ENCODE measurements at places on chromosomes 1 and 21.

DNA sequence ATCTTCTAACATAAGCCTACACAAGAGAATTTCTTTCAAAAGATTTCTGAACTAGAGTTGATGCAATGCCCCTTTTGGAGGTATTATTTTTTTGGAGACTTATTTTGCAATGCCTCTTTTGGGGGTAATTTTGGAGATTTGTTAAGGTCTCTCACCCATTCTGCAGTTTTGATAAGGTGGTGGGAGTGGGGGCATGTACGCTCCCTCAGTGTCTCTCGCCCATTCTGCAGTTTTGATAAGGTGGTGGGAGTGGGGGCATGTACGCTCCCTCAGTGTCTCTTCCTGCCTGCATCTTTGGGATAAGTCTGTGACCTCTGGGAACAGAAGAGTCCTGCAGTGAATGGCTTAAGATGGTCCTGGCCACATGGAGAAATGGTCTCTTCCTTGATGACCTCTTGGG is 312.2 kb downstream of the ZP4 start:
- H3K27ac ChIP-seq, result no peak overlapping the region
- no peaks in the 10 kb centered on the region for H3K27me3 ChIP-seq
- DNase-seq, result no peak
- H3K4me1 ChIP-seq, result no peaks in the 10 kb centered on the region

DNA sequence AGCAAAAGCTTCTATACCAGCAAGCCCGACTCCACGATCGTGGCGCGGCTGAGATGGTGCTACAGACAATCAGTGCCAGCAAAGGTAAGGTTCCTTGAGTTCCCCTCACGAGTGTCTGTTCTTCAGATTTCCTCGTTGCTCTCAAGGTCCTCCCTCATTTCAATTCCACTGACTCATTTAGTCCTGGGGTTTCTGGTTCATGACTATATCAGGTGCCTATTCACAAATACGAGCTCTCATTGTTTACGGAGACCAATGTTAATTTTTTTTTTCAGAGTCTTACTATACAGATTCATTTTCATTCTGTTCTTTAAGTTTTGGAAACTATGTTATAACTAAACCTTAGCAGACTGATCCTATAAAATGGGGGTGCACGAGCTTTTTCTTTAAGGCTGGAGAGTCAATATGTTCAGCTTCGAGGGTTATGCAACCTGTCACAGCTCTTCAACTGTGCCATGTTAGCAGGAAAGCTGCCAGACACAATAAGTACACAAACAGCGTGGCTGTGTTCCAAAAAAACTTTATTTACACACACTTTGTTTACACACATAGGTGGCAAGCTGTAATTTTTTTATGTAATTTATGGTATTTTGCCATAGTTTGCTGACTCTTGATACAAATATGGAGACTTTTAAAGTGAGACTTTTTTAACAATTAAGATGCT is 134.3 kb downstream of the ZP4 start:
- H3K27me3 ChIP-seq, result no peaks in the 10 kb centered on the region
- H3K27ac ChIP-seq, result no peak overlapping the region
- H3K36me3 ChIP-seq, result no peaks in the 10 kb centered on the region
- H3K4me1 ChIP-seq, result no peaks in the 10 kb centered on the region
- no peak for DNase-seq

- DNase-seq, result no peak
- H3K36me3 ChIP-seq, result no peaks in the 10 kb centered on the region
- no peaks in the 10 kb centered on the region for H3K4me1 ChIP-seq
- H3K27ac ChIP-seq, result no peak overlapping the region
- no peak overlapping the region for H3K4me3 ChIP-seq
Observed at GRCh38 chr1:82614090-82614489, 813.4 kb downstream of the ADGRL2 start.

DNA sequence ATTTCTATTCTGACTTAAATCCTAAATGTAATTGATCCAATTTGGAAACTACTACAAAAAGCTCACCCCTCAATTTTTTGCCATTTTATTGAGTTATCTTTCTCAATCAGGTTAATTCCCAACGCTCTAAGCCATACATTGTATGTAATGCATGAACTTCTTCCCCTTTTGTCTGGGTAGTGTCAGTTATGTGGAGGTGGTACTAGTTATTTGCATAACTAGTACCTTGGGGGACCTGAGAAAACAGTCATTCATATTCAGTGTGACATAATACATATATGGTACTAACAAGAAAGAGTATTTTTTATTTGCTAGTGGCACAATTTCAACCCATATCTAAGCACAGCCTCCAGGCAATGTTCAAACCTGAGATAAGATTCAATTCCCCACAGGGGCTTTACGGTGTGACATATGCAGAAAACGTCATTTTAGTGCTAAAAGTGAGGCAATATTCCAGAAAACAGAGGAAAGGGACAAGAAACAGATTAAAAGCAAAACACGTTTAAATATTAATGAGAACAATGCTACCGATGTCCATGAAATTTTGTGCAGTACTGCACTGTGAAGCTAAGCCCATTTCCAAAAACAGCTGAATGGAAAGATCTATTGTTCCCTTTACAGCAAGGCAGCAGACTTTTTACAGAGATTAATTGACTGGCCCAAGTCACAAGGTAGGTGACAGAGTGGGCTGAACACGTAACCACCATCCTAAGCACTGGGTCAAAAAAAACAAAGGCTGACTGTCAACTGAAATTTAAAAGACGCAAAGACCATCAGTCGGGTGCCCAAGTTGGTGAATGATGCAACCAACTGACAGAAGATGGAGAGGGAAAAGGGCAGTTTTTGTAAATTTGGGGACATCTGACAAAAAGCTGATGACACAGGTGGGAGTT is 1.4 kb downstream of the HLCS start:
- no peaks in the 10 kb centered on the region for H3K27me3 ChIP-seq
- peak overlapping the region; percentile 96 for H3K27ac ChIP-seq
- peaks cover 8% of the 10 kb centered on the region for H3K36me3 ChIP-seq
- H3K4me3 ChIP-seq, result peak overlapping the region; percentile 89

GRCh38 chr1:151131701-151132334 is 14.6 kb downstream of the SEMA6C start:
- DNase-seq, result no peak
- H3K36me3 ChIP-seq, result no peaks in the 10 kb centered on the region
- no peak overlapping the region for H3K4me3 ChIP-seq
- H3K27ac ChIP-seq, result no peak overlapping the region
- H3K4me1 ChIP-seq, result no peaks in the 10 kb centered on the region

All from K562 (cell line).